ENCODE measurements at places on chromosomes 2 and 18.

GRCh38 chr18:58288921-58289797, 245.1 kb downstream of the NEDD4L start:
- no peak for DNase-seq

DNA sequence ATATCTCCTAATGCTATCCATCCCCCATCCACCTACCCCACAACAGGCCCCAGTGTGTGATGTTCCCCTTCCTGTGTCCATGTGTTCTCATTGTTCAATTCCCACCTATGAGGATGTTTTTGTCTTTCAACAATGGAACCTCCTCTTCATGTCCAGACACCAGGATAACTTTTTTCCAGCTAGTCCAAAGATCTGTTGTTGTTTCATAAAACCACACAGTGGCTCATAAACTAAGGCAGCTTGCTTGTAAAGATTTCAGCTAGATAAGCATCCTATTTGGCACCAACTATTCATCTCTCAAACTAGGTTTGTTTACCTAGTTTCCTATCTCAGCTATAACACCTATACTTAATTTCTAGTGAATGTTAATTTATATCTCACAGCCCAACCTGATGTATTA, 937.7 kb downstream of the TRIB2 start:
- DNase-seq, result no peak

- no peak for DNase-seq
These were observed 486.3 kb downstream of the NR4A2 start for GRCh38 chr2:155846259-155846658.

DNA sequence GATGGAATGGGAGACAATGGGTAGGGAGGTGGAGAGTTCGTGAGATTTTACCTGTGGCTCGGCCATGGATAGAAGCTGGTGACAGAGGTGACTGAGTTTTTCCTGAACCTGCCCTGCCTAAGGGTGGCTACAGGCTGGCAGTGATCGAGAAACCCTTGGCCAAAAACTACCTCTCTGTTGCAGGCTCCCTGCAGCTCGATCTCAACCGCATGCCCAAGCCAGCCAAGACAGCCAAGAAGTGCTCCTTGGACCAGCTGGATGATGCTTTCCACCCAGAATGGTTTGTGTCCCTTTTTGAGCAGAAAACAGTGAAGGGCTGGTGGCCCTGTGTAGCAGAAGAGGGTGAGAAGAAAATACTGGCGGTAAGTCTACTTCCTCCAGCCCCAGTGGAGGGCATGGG, 225.5 kb downstream of the DYSF start:
- no peak for DNase-seq

DNA sequence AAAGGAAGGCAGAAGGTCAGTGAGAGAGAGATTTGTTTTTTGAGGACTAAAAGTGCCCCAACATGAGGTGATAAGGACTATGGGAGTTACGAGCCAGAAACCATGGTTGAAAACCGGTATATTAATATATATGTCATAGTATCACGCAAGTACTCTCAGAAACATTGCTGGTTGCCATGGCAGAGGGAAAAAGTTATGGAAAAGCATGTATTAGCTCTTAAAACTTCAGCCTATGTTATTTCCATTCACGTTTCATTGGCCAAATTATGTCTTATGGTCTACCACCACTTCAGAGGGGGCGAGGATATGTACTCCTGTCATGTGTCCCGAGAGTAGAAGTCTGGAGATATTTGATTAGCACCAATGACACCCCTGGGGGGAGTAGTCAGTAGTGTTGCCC, 125.9 kb downstream of the LTBP1 start:
- no peak for DNase-seq

- DNase-seq, result no peak
These were observed 90.5 kb upstream of the FHL2 start for GRCh38 chr2:105489168-105489878.

GRCh38 chr2:149312039-149312438, 18.3 kb upstream of the LYPD6 start:
- DNase-seq, result no peak

- no peak for DNase-seq
These were observed 77.2 kb downstream of the LTBP1 start for GRCh38 chr2:33023728-33024500.

DNA sequence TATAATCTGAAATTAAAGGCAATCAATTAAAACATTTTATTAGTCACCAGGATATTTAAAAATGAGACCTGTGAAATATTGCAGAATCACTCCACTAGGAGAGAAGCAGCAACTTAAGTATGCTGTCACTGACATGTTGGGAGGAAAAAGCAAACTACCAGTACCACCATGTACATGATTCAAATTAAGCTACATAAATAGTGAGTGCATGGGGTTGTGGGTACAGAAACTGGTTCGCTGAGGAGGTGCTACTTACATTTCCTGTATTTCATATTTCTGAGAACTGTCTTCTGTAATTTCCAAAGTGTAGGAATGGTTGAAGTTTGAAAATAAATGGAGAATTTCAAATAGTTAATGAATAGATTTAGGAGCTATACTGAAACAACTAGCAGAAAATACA, 7.9 kb upstream of the NR4A2 start:
- DNase-seq, result no peak

- no peak for DNase-seq
These were observed 246.9 kb downstream of the LNPK start for GRCh38 chr2:175755169-175755568.

DNA sequence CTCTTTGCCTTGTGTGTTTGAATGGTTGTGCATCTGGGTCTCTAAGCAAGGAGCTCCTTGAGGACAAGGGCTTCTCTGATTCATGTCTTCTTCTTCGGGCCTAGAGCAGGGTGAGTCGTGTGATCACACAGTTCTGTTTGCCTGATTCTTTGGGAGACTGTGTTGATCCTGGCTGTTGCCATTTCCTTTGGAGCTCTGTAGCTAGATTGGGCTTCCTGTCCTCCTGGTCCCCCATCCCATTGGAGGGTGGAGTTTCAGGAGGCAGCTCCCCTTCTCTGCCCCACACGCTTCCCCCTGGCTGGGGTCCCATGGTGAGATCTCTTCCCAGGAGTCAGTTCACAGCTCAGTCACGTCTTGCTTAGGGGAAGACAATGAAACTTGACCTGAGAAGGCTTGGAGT, 92.8 kb downstream of the TRIB2 start:
- no peak for DNase-seq

DNA sequence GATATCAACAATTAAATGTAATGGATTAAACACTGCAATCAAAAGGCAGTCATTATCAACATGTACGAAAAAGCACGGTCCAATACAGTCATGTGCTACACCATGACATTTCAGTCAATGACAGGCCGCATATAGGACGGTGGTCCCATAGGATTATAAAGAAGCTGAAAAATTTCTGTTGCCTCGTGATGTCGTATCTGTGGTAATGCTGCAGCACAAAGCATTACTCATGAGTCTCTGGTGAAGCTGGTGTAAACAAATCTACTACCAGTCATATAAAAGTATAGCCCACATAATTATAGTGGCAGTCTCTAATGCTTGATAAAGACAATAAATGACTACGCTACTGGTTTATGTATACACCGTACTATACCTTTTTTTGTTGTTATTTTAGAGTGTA, 58.4 kb downstream of the RABL2A start:
- no peak for DNase-seq

DNA sequence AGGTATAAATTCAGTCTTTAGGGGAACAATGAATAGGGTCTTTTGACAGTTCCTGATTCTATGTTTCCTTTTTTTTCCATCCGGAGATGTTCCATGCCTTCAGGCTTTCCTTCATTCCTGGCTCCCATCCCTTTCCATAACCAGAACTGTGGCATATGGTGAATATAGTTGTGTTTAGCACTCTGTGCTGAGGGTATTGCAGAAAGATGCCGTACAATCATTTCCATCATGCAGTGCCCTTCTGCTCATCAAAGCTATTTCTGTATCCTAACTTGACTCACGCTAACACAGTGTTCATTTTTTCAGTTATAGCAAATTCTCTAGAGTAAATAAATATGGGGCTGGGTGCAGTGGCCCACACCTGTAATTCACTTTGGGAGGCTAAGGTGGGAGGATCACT, 131.9 kb upstream of the EML6 start:
- DNase-seq, result no peak

GRCh38 chr2:238046725-238047270, 14.0 kb upstream of the SCLY start:
- no peak for DNase-seq

GRCh38 chr18:23122334-23123229, 12.7 kb upstream of the CABLES1 start:
- DNase-seq, result no peak

DNA sequence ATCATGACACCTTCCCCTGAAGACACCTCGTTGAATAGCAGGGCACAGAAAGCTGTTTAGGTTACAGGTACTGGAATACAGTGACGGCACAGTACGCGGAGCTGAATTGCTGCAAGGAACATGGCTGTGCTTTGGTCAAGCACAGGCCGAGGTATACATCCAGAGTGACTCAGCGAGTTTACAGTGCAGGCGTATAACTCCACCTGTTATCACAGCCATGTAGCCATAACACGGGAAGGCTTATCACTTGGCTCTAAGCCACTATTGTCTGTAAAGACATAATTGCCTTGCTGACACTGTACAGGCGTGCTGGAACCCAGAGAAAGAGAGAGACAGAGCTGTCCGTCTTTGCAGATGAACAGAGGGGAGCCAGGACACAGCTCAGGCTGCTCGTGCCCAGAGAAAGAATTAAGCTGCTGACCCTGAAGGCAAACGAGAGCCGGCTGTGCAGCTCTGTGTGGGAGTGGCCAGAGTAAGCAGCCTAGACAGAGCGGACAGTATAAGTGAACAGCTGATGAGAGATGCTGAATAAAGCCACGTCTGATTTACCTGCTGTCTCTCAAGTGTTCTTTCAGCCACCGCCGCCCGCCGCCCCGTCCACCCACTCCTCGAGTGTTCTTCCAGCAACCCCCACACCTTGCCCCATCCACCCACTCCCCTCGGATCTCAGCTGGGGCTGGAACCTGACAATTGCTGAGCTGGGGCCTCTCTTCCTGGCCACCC, 87.3 kb upstream of the PPP1CB start:
- DNase-seq, result no peak

GRCh38 chr18:55833543-55833942, 245.6 kb upstream of the TCF4 start:
- peak; percentile 93 for DNase-seq

GRCh38 chr2:200732866-200733265, 78.8 kb upstream of the BZW1 start:
- no peak for DNase-seq

DNA sequence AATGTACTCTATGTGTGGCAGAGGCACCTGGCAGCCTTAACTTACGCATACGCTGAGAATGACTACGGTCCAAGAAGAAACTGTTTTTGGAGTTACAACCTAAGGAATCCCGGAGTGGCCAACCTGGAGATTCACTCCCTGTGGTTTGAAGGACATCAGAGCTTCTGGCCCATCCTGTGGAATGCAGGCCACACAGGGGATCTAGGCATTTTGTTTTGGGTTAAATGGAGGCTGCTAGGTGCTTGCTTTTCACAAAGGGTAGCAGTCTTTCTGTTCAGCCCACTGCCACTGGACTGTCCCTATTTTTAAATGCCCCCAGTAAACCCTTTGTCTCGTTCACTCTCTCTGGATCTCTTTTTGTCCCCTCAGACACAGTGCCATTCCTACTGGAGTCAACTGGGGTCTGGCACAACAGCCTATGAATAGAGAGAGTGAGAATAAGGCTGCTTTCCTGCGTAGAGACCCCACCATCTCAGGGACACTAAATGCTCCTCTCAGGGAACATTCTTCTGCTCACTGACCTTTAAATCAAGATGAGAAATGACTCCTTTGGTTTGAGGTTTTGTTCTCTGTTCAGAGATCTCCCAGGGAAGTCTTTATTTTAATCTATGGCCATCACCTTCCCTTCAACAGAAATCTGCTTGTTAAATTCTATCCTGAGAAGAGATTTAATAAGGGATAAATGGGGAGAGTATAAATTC, 124.9 kb downstream of the B3GNT2 start:
- no peak for DNase-seq

- no peak for DNase-seq
These were observed 81.9 kb upstream of the COL5A2 start for GRCh38 chr2:189261431-189261841.

DNA sequence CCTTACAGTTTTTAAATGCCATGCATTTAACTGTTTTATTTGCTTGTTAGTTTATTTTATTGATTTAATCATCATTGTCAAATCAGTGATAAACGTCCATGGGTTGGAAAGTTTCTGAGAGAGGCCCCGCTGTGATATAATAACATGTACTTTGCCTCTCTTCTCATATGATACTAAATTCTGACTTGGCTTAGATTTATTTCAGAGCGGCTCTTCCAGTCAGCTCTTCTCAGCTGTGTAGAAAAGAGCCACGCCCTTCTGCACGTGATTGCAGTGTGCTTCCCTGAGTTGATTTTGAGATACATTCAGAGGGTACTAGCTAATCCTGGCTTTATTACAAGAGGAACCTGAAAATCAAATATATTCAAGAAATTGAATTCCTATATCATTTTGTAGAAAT, 218.6 kb downstream of the KCNE4 start:
- DNase-seq, result no peak

- peak; percentile 86 for DNase-seq
These were observed 40.6 kb downstream of the GPD2 start for GRCh38 chr2:156476850-156477206.

GRCh38 chr2:102239344-102239743, 52.5 kb downstream of the IL1RL2 start:
- no peak for DNase-seq
